ENCODE measurements at places on chromosomes 6 and 20.

GRCh38 chr20:23325107-23325506, 25.5 kb upstream of the NXT1 start:
- DNase-seq = no peak

- DNase-seq = no peak
Measured at GRCh38 chr6:142322066-142322465, 20.3 kb downstream of the ADGRG6 start.

DNA sequence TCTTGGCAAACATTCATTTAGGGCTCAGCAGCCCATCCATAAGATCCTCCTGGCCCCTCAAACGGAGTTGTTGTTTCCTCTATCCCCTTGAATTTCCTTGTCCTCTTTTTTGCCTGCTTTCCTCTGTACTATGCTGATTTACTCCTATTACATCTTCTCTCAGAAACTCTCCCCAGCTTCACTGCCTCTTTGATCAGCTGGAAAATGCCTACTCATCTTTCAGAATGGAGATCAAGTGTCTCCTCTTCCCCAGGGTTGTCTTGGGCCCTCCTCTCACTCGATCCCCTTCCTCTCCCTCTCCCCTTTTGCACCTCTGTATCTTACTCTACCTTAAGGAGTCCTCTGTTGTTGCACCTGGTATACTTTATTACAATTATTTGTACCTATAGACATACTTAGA, 60.2 kb downstream of the PHF20 start:
- DNase-seq = no peak

DNA sequence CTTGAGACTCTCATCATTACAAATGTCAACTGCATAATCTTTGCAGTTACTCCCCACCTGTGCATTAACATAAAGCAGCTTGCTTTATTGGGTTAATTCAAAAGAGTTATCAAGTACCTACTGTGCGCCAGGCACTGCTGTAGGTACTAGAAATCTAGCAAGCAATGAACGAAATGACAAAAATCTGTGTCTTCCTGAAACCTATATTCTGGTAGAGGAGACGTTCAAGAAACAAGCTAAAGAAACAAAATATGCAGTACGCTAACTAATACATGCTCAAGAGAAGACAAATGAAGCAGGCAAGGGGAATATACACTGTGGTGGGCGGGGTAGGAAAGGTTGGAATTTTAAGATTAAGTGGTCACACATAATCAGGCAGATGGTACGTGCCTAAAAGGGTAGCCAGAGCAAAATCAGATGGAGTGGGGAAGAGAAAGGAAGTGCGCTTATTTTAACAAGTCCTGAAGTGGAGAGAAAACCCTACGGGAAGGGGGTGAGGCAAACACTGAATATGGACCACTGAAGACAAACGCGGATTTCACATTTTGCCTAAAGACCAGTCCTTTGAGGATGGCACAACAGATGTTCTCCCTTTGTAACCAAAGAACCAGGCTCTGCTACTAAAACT, 1.2 kb downstream of the ELOVL2 start:
- no peak for DNase-seq

- DNase-seq = no peak
Measured at GRCh38 chr20:62301111-62301668, 1.6 kb upstream of the ADRM1 start.

GRCh38 chr6:42935322-42935721, 6.0 kb downstream of the CNPY3 start:
- no peak for DNase-seq

- DNase-seq = no peak
Measured at GRCh38 chr6:87183687-87184086, 28.3 kb downstream of the ZNF292 start.

DNA sequence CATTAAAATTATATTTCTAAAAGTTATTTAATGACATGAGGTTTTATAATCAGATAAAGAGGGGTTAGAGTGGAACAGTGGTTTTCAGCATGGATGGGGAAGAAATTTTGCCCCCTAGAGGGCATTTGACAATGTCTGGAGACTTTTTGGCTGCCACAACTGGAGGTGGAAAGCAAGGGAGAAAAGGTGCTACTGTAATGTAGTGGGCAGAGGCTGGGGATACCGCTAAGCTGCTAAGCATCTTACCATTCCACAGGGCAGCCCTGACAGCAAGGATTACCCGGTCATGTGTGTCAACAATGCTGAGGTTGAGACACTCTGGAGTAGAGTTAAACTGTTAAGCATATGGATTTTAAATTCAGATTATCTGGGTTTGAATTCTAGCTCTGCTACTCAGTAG, 52.9 kb upstream of the FABP7 start:
- DNase-seq = no peak

- no peak for DNase-seq
Measured at GRCh38 chr20:37729909-37730308, 36.1 kb downstream of the CTNNBL1 start.
